ENCODE measurements at places on chromosomes 2 and 18.
A peak's percentile ranks its signal among the peaks of the same experiment; 100 is the strongest.

- DNase-seq: no peak
These were observed 67.3 kb downstream of the TWIST2 start for GRCh38 chr2:238915196-238915595.

- no peak for DNase-seq
These were observed 170.0 kb downstream of the LTBP1 start for GRCh38 chr2:33116799-33117198.

GRCh38 chr2:151996243-151997003 lies 102.4 kb downstream of the CACNB4 start:
- DNase-seq: no peak

DNA sequence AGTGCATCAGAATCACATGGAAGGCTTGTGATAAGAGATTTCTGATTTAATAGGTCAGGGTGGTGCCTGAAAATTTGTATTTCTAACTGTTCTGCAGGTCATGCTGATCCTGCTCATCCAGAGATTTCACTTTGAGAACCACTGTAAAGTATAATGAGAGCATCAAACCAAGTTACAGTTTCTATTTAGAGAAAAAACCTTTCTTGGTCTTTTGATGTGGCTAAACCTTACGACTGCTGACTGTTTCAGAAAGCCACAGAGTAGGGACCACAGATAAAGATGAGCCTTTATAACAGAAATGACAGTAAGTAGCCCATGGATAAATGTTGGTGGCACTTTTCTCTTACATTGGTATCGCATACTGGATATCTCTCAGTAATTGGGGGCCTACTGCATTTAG lies 109.4 kb upstream of the FANCL start:
- no peak for DNase-seq

DNA sequence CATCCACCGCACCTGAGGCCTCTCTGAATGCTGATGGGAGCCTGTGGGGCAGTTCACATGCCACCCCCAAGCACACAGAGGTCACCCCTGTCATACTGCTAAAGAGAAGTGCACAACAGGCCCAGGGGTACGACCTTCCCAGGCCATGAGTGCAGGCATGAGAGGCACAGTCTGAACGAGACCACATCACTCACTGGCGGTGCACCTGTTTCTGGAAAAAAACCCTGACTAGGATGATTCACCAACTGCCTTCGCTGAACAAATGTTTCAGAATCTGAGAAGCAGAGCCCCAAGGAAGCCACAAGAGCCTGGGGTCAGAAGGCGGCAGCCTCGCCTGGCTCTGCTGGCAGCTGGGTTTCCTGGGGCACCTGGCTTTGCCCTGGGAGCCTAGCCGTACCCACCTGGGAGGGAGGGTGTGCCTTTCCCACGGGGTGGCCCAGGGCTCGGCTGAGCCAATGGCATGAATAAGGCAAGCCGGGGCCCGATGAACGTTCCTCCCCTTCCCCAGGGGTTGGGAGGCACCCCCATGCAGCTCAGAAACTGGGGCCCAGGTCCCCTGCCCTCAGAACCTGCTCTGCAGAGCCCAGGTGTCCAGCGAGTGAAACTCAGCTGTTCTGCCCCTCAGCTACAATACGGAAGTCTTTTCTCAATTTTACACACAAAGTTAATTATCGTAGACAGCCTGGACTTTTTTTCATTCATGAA lies 73.8 kb downstream of the HDAC4 start:
- DNase-seq: peak; percentile 32

GRCh38 chr2:144461308-144461766 lies 58.6 kb downstream of the ZEB2 start:
- DNase-seq: no peak

DNA sequence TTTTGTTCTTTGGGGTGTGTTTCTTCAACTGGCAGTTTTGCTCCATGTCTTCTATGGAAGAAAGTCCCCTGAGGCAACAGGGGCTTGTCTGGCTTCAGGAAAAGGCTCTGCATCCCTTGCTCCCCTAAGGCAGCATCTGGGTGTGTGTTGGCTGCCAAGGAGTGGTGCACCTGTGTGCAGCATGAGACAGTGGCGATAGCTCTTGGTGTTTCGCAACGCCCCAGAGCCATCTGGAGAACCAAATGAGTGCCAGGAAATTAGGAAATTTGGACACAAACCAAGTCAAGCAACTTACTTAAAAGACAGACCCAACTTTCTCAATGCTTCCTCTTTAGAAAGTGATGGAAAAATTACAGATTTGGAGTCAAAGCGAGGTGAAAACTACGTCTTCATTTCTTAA lies 1044.4 kb upstream of the CNTNAP5 start:
- no peak for DNase-seq

GRCh38 chr2:128726236-128726635 lies 407.6 kb upstream of the HS6ST1 start:
- DNase-seq: no peak

DNA sequence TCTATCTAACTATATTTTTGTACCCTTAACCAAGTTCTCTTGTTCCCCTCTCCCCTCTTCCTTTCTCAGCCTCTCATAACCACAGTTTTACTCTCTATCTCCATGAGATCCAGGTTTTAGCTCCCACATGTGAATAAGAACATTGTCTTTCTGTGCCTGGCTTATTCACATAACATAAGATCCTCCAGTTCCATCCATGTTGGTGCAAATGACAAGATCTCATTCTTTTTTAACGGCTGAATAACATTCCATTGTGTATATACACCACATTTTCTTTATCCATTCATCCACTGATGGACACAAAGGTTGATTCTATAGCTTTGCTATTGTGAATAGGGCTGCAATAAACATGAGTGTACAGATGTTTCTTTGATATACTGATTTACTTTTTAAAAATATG lies 83.9 kb upstream of the TMEM178A start:
- no peak for DNase-seq

DNA sequence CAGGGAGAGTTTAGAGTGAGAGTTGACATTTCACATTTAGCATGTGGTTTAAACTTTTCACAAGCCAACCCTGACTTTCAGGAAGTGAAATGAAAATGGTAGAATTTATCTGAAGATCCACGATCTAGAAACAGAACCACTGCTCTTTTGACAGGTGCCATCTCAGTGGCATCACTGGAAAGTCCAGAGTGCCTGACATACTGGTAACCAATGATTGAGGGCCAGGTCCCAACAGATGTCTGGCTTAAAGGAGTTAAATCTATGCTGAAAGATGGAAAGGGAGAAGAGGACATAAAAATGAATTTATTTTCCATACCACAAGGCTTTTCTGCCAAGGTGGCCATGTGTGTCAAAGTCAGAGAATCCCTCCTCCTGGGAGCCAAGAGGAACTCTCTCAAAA lies 2.7 kb downstream of the IL36G start:
- DNase-seq: no peak

GRCh38 chr2:70985283-70985688 lies 6.9 kb downstream of the ANKRD53 start:
- no peak for DNase-seq

DNA sequence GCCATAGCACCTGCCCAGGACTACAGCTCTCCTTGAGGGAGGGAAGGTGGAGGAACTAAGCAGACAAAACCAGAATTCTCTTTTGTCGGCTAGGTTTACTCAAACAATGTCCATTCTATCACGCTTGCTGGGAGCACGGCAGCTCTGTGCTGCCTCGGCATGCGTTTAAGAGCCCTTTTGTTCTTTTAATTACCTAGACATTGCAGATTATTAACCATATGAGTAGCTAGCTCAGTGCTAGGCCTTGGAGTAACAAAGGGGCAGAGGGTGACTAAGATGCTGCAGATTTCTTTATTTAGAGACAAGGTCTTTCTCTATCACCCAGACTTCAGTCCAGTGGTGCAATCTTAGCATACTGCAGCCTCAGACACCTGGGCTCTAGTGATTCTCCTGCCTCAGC lies 11.1 kb downstream of the MSGN1 start:
- no peak for DNase-seq

DNA sequence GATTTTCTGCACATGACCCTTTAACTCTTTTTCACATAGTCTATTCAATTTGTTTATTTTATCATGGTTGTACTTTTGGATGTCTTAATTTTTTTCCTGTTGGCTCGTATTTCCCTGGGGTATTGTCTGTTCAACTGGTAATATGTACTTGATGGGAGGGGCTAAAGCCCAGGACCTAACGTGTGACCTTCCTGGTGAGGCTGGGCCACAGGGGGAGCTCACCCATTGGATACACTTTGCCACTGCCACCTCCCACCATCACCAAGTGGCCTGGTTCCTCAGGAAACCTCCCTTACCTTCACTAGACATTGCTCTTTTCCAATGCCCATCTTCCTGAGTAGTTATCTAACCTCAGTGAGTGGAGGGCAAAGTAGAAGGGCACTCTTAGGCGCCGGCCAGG lies 143.9 kb upstream of the LTBP1 start:
- DNase-seq: no peak

GRCh38 chr2:221133941-221134340 lies 438.2 kb downstream of the EPHA4 start:
- DNase-seq: no peak

GRCh38 chr2:231523451-231524285 lies 6.6 kb downstream of the NMUR1 start:
- no peak for DNase-seq

GRCh38 chr2:208356846-208357574 lies 49.6 kb upstream of the PTH2R start:
- DNase-seq: no peak

DNA sequence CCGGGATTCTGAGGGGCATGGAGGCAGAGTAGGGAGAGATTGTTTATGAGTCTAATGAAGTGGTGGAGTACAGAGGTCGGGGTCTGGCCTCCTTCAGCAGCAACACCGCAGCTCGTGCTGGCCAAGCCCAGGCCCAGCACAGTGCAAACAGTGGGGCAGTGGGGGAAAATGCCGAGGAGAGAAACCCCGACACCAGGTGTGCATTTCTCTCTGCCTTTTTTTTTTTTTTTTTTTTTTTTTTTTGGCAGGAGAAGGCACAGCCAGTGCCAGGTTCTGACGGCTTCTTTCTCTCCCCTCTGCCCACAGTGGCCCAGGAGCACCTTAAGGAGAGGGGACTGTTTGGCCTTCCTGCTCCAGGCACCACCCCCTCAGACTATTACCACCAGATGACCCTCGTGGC lies 219.3 kb downstream of the GLI2 start:
- DNase-seq: no peak

DNA sequence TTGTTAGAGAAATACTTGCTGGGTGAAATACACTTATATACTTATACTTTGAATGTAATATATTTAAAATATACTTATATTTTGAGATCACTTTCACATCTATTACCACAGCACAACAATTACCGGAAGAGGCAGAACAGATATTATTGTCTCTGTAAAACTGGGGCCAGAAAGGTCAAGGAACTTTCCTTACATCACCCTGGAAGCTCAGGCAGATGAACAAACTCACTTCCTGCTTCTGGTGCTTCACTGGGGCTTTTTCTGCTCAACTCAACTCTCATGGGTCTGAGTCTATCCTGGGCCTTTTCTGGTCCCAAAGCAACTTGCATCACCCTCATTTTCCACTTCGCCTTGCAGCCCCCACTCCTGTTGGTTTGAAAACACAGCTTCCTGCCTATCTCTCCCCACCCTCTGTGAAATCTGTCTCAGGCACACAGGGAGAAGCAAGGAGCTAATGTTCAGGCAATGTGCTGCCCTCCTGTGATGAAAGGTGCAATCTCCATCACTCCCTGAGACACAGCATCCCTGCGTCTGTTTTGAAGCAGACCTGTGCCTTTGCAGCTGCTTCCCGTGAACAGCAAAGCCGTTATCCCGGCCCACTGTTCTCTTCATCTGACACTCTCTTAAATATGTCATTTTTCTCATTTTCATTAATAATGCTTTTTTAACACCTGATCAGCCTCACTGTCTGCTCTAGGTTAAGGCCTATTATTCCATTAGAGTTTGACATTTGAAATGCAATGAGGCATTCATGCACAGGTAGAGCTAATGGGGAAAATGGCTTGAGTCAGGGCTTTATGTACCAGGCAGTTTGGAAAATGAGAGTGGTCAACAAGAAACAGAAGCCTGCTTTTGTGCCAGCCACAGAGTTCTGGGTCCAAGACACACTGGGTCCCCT lies 251.9 kb upstream of the CHAC2 start:
- no peak for DNase-seq

- no peak for DNase-seq
These were observed 76.8 kb downstream of the MAPRE2 start for GRCh38 chr18:35117951-35118411.

DNA sequence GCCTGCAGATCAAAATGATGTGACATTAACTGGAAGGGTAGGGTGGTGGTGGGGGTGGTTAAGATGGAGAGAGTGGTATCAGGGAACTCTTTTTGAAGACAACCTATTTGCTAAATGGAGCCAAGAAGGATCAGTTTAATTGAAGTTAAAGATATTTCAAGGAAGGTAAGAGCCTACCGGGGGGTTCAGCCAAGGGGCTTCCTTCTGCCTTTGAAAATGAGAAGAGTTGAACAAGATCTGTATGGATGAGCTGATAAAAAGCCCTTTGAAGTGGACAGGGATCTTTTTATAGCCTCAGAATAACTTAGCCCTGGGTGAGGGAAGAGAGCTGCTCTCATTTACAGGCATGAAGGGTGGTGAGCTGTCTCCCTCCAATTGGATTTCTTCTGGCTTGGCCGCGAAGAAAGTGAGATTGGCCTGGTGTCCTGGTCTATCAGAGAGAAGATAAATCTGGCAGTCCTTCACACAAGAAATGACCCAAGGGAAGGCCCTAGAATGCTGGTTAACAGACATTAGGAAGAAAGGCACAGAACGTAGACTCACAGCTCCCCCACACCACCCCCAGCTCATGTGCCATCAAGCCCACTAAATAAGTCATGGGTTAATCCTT lies 439.8 kb downstream of the TNS1 start:
- DNase-seq: no peak

DNA sequence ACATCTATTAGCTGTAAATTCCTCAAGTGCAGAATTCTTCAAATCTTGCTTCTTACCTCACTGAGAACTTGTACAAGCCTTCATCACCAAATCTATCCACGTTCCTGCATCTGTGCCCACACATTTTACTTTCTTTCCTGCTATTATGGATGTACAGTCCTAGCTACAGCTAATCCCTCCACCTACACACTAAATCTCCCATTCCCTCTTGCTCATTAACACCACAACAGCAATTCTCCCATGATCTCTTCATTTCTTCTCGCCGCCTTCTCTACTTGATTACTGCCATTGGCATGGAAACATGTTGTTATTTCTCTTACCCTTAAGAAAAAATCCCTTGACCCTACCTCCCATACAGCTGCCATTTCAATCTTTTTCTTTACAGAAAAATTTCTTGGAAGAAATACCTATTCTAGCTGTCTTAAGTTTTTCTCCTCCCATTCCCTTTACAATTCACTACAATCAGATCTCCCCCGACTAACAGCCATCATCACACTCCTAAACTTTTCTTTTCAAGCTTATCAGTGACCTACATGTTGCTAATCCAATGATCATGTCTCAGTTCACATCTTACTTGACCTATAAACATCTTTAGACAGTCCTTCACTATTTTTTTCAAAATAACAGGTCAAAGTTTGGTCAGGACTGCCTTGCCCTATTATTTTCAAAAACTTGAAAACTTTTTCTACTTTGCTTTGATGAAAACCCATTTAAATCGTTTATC lies 41.0 kb downstream of the ROCK2 start:
- no peak for DNase-seq

DNA sequence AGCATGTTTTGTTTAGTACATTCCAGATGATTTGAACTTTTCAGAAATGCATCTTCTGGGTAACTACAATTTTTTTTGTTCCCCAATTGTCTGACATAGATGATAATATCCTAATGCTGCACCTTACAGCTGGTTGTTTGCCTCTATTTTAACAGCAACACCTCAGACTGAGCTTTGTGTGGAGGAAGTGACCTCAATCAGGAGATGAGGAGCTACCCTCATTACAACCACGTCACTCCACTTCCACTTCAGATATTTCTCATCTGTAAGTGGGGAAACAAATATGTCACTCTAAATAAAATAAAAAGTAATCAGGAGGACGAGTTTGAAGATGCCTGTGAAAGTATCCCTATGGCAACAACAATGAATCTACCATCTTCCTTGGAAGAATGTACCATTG lies 12.1 kb upstream of the SRSF7 start:
- DNase-seq: no peak

Measured in activated T-helper 1 cell treated with anti-CD3 and anti-CD28 coated beads, Interleukin-2, amount 50 U/mL, for 16 hours (primary cell).